ENCODE measurements at places on chromosomes 5 and 9.

DNA sequence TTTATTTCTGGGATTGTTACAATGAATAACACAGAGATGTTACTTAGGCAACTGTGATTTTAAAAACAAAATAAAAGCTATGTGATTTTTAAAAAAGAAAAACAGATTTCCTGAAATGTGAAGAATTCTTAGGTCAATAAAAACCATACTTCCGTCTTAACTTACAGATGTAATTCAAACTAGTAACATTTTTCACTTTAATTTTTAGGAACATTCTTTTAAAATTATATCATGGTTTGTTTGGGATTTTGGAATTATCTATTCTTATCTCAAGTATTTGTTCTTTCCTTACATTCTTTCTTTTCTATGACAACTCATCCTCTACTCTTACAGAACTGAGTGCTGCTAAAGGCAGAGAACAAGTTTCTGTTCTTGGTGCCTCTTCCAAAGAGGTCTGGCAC, 159.5 kb downstream of the RAPGEF6 start:
- no peak for DNase-seq

DNA sequence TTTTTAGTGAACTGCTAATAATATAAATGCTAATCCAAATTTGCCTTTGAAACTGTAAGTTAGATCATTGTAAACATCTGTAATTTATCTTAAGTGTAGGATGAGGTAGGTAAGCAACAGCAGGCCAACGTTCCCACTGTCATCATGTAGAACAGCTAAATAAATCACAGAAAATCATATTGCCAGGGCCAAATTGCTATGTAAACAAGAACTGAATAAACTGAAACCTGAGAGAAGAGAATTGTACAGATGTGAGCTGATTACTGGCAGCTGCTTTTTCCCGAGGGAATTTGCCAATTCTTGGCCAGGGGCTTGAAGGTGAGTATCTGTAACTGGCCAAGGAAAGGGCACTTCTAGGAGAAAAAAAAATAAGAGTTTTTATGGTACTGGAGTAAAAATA, 97.6 kb downstream of the CDH10 start:
- no peak for DNase-seq

- DNase-seq, result no peak
Observed at GRCh38 chr5:12114075-12114474, 209.8 kb upstream of the CTNND2 start.

DNA sequence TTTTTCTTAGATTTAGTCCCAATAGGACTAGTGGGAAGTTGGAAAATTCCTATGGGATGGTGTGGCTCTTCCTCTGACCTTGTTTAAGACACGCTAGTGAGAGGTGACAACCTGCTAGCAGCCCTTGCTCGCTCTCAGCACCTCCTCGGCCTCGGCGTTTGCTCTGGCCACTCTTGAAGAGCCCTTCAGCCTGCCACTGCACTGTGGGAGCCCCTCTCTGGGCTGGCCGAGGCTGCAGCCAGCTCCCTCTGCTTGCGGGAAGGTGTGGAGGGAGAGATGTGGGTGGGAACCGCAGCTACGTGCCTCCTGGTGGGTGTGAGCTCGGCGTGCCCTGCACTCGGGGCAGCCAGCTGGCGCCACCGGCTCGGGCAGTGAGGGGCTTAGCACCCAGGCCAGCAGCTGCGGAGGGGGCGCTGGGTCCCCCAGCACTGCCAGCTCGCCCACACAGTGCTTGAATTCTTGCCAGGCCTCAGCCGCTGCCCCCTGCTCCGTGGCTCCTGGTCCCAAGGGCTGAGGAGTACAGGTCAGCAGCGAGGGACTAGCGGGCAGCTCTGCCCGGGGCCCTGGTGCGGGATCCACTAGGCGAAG, 254.5 kb upstream of the ANKRD55 start:
- no peak for DNase-seq
